RCC 7860 (cell line): ENCODE measurements at places on chromosomes 5 and 9.

- no peak for DNase-seq
These were observed 58.3 kb downstream of the MFAP3 start for GRCh38 chr5:154097031-154097430.

- no peak for DNase-seq
These were observed 47.2 kb upstream of the RPL26L1 start for GRCh38 chr5:172911976-172912375.

DNA sequence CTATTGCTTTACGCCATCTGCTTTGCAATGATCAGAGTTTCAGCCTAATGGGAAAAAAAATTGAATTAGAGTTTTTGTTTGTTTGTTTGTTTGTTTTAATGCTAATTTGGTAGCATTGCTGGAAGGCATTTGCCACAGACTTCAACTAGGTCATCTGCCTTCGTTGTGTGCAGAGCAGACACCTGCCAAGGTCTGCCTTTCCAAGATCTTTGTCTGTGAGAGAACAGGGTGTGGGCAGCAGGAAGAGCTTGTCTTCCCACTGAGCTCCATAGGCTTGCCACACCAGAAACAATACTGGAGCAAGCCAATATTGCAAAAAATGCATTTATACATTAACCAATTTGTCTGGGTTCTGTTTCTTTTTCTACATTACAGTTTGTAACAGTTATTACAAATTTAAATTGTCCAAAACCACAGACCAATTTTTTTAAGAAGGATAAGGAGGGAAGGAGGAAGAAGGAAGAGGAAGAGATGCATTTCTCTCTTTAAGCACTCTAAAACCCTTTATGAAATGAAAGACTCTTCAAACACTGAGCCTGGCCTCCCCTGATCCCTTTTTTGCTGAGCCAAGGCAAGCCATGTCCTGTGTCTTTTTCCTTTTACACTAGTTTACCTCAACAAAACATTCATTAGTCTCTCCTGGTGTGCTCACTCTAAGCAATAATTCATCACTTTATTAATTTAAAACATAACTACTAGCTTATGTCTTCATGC lies 210.5 kb downstream of the SNX18 start:
- DNase-seq: no peak

- no peak for DNase-seq
These were observed 372.4 kb downstream of the SEMA5A start for GRCh38 chr5:9173281-9174048.

DNA sequence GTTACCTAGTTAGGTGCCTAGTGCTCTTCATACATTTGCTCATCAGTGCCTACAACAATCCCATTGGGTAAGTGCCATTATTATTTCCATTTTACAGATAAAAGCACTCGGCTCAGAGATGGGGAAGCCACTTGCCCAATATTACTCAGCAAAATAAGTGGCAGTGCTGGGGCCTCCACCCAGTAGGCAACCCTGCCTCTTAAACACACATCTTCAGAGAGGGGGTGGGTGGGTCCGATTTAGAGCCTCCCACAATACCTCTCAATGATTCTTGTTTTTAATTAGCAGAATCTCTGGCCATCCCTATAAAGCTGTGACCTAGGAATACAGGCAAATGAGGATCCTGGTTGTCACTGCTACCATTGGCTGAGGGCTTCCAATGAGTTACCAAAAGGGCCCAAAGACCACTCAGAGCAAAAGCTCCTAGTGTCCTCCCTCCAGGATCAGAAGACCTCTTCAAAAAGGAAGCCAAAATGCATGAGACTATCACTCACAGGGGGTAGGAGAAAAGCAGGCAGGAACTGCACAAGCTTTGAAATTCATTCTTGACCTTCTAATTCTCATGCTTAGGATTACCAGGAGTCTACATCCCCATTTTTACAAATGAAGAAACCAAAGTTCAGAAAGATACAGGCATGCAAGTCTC lies 36.1 kb upstream of the UBE2D2 start:
- DNase-seq: no peak

GRCh38 chr9:130835441-130836298 lies 616 bp downstream of the ABL1 start:
- DNase-seq: no peak

DNA sequence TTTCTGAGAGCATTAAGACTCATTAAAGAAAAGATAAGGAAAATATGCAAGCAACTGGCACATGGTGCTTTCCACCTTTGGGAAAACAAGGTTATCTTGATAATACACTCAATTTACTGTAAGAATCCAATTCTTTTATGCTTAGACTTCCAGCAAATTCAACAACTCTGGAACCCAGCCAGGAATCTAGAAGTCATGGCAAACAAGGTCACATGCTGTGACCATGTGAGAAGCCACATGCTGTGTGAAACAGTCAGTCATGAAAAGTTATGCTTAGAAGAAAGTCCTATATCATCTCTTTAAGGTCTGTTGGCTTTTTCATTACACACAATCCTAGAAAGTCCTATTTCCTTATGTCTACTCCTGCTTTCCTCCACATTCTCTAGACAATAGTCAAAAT lies 581.8 kb upstream of the C9orf72 start:
- no peak for DNase-seq

GRCh38 chr9:79329861-79330260 lies 241.9 kb upstream of the TLE4 start:
- no peak for DNase-seq

- DNase-seq: no peak
These were observed 60.6 kb upstream of the FCN1 start for GRCh38 chr9:134978272-134978671.

DNA sequence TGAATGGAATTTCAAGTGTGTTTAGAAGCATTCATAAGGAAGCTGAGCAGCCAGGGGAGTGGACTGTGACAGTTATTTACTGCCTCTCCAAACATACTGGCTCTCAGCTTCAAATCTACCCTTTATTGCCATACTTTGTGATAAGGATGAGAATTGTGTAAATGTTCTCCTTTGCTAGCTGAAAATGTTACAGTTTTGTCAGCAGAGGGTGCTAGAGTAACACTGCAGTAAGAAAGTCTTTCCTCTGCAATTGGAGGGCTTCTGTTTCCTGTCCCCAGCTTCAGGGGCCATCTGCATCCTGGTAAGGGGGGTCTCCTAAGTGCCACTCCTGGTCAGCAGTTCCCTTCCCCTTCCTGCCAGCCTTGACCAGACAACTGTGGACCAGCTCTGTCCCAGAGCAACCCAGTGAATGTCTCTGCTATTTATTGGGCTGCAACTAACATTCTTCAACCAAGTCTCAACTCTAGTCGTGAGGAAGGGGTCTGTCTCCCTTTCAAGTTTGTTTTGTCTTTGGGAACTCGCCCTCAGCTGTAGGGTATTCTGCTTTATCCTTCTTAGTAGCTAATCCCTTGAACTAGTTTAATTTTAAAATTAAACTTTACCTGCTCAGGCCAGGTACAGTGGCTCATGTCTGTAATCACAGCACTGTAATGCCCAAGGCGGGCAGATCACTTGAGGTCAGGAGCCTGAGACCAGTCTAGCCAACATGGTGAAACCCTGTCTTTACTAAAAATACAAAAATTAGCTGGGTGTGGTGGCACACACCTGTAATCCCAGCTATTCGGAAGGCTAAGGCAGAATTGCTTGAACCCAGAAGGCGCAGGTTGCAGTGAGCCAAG lies 45.3 kb downstream of the RAPGEF6 start:
- DNase-seq: peak; percentile 49

DNA sequence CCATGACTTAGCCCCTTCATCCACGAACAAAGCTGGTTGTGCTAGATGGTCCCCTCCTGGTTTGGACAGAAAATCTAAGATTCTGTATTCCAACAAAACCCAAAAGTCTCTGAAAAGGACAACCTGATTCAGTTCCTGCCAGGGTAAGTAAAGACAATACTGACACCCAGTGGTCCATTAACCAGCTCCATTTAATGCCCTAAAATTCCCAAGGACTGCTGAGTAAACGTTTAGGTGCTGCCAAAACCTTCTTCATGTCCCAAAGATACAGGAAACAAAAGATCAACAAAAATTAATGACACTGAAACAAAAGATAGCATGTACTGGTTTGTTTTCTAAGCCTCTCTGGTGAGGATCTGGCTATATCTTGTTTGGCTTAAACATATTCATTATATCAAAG lies 25.3 kb upstream of the PPP1R2B start:
- DNase-seq: no peak

DNA sequence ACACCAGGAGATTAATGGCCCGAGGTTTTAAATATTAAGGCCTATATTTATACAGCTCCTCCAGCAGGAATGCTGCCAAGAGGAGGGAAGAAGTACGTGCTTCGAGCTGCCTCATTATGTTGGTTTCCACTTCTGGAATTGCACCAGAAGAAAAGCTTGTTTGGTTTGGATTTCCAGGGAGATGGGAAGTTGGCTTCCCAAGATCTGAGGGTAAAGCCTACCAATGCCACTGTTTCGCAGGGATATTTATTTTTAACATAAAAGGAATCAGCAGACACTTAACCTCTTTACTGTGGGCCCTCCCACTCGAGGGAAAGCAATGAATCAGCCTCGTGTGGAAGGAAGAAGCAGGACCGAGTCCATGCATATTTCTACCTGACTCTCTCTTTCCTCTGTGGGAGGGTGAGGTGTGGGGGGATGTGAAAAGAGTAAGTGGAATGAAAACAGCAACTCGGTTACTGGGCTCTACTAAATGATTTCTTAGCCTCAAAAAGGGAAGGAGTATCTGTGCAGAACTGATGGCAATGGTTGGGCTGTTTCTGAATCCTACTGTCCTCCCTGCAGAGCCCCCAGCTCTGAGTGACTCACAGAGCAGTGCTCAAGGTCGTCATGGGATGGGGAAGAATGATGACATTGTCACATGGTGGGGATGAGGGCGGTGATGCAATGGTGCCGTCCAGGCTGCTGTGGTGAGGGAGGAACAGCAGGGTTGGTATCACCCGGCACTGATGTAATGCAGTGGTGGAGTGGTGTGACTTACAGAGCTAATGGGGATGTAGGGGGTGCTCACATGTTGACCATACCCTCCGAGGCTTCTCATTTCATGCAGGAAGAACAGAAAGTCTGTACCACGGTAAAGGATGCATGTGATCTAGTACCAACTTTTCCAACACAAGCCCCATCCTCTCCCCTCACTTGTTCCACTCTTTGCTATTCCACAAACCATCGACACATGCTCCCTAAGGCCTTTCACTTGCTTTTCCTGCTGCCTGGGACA lies 215.0 kb upstream of the PANK3 start:
- DNase-seq: peak; percentile 84

GRCh38 chr5:128109766-128110165 lies 26.2 kb downstream of the SLC12A2 start:
- no peak for DNase-seq

DNA sequence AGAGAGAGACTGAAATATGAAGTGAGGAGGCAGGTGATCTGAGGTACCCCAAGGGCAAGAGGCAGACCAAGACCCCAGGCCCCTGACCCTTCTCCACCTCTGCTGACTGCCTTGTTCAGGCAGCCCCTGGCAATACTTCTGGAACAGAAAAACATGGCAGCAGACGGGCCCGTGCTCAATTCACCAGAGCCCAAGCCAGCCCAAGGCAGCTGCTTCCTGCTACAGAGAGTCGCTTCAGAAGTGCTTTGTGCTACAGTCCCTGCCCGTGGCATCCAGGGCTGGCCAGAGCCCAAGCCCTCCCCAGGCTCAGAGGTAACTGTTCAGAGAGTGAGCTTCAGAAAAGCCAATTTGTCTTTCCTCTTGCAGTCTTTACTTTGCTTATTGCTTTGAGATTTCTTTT lies 151.4 kb upstream of the FSTL4 start:
- no peak for DNase-seq

DNA sequence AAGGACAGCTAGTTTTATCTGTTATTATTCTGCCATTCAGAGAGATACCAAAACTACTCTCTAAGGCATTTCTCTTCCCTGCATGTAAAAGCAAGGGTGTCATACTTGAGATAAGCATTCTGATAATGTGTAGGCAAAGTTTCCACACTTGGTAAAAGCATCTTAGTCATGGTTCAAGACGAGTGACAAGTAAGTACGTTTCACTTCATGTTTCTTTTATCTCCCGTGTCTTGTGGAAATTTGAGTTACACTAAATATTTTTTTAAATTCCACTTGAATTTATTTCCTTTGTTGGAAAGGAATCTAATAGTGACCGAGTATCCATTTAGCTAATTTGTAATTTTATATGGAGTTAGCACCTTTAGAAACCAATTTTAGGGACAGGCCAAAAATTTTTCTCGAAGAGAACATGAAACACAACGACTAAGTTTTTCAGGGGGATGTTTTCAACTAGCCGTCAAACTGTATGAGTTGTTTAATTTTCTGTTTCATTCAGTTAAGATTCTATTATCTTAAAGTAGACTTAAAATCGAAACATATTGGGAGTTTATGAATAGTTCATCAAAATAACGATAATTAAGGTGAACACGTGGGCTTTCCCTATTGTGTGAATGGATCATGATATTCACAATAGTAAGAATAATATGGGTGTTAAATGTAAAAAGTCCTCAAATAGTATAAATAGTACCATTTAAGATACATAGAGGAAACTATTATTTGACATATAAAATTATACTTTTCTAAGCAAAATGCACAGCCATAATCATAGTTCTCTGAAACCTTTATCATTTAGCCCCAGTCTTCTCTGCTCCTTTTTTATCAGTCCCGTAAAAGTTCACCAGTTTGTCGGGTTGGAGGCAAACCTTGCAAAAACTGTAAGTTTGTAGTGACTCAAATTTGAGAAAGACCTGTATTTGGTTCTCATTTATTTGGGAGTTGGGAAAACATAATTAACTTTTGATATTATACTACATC lies 1.6 kb downstream of the RFESD start:
- DNase-seq: no peak

GRCh38 chr5:80569961-80570786 lies at the start of gene ANKRD34B:
TSS of gene ANKRD34B (minus strand) at chr5:80570280. CDS start at chr5:80560019, 10,261 bp downstream.
- DNase-seq: no peak

GRCh38 chr5:154367101-154367500 lies 78.7 kb upstream of the SAP30L start:
- DNase-seq: peak; percentile 16

GRCh38 chr5:173210877-173211276 lies 24.1 kb downstream of the NKX2-5 start:
- DNase-seq: no peak

DNA sequence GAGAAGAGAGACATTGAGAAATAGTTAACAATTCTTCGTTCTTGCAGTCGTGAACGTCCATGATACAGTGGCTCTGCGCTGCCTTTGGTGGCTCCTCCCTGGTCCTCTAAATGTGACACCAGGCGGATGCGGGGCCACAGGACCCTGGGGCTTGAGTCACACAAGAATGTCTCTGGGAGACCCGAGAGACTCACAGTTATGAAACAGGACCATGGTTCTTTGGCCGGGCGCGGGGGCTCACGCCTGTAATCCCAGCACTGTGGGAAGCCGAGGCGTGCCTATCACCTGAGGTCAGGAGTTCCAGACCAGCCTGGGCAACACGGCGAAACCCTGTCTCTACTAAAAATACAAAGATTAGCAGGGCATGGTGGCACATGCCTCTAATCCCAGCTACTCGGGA lies 767 bp upstream of the ZDHHC11 start:
- no peak for DNase-seq

- DNase-seq: no peak
These were observed 70.3 kb upstream of the ASTN2 start for GRCh38 chr9:117485176-117485575.

GRCh38 chr9:87543251-87543650 lies 45.6 kb downstream of the DAPK1 start:
- no peak for DNase-seq

GRCh38 chr9:76988941-76989340 lies 30.5 kb upstream of the FOXB2 start:
- no peak for DNase-seq

GRCh38 chr5:149325166-149325735 lies 20.0 kb upstream of the GRPEL2 start:
- no peak for DNase-seq
